Cardiac muscle cell (in vitro differentiated cells and primary cell): ENCODE measurements at places on chromosomes 4 and X. TPM values are rescaled to one million over a fixed set of nuclear protein-coding genes. Genes with fewer than 3 reads are reported as not detected.

Gene ADH1A
- not detected in 2 replicates for total RNA-seq

Gene ZXDA
- 7.4 and 10.1 TPM in 2 replicates for total RNA-seq

Gene SLC25A14
- total RNA-seq: 9.5 and 11.9 TPM in 2 replicates

Gene CSN1S1
- total RNA-seq: not detected in 2 replicates

Gene ASB5
- not detected in 2 replicates for total RNA-seq

Gene ABLIM2
- total RNA-seq: 5.8 and 7.4 TPM in 2 replicates

Gene GAGE2A
- total RNA-seq: not detected in 2 replicates

Gene PNMA3
- total RNA-seq: 8.3 and 19.7 TPM in 2 replicates

DNA sequence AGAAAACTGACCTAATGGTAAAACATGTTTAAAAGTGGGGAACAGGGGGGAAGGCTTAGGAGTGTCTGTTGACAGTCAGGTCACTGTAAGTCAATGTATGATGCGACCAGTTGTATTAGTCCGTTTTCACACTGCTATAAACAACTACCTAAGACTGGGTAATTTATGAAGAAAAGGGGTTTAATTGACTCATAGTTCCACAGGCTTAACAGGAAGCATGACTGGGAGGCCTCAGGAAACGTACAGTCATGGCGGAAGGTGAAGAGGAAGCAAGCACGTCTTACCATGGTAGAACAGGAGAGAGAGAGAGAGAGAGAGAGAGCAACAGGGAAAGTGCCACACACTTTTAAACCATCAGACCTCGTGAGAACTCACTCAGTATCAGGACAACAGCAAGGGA lies 13.0 kb upstream of the PLAC1 start:
- no peaks in the 10 kb centered on the region for H3K36me3 ChIP-seq
- no peak overlapping the region for H3K4me3 ChIP-seq
- no peak for DNase-seq
- H3K27ac ChIP-seq: no peak overlapping the region
- no peaks in the 10 kb centered on the region for H3K27me3 ChIP-seq

DNA sequence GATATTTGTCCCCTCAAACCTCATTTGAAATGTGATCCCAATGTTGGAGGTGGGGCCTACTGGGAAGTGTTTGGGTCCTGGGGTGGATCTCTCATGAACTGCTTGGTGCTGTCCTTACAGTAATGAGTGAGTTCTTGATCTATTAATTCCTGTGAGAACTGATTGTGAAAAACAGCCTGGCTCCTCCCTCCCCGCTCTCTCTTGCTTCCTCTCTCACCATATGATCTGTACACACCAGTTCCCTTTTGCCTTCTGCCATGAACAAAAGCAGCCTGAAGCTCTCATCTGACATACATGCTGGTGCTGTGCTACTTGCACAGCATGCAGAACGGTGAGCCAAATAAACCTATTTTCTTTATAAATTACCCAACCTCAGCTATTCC lies 11.2 kb upstream of the YIPF7 start:
- H3K27ac ChIP-seq: no peak overlapping the region
- no peak overlapping the region for H3K4me3 ChIP-seq
- no peak for DNase-seq
- H3K36me3 ChIP-seq: no peaks in the 10 kb centered on the region
- H3K27me3 ChIP-seq: no peaks in the 10 kb centered on the region
- H3K4me1 ChIP-seq: no peaks in the 10 kb centered on the region

DNA sequence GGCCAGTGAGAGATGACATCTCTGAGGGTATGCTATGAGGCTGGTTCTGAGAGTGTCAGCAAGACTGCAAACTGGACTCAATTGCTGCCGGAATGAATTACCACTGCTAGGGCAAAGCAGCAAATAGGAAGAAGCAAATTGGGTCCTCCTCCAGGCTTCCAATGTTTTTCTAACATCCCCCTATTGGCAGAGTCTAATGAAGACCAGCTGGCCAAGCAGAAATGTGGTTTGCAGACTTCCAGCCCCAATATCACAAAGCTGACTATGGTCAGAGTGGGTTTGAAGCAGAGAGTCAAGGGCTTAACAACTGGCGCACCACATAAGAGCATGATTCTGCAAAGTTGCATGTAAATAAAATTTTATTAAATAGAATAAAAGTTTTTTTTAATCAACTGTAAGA lies 225.4 kb upstream of the GLRA2 start:
- DNase-seq: no peak
- no peak overlapping the region for H3K27ac ChIP-seq
- no peaks in the 10 kb centered on the region for H3K36me3 ChIP-seq
- H3K4me3 ChIP-seq: no peak overlapping the region

- no peak overlapping the region for H3K27ac ChIP-seq
- H3K27me3 ChIP-seq: no peaks in the 10 kb centered on the region
- no peak for DNase-seq
- H3K4me3 ChIP-seq: no peak overlapping the region
These were observed 139.4 kb upstream of the OTUD4 start for GRCh38 chr4:145319751-145320150.

- DNase-seq: peak; percentile 22
- H3K4me1 ChIP-seq: no peaks in the 10 kb centered on the region
- peaks cover 6% of the 10 kb centered on the region for H3K36me3 ChIP-seq
These were observed 19.2 kb downstream of the PI4K2B start for GRCh38 chr4:25253071-25253445.

DNA sequence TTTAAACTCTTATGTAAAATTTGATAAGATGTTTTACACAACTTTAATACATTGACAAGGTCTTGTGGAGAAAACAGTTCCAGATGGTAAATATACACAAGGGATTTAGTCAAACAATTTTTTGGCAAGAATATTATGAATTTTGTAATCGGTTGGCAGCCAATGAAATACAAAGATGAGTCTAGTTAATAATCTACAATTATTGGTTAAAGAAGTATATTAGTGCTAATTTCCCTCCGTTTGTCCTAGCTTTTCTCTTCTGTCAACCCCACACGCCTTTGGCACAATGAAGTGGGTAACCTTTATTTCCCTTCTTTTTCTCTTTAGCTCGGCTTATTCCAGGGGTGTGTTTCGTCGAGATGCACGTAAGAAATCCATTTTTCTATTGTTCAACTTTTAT lies at the start of gene ALB:
Gene ALB, plus strand, starts transcription at position 246 of the 400 bp plus-strand sequence. Its CDS starts 41 bp downstream, at position 287.
- H3K4me1 ChIP-seq: no peaks in the 10 kb centered on the region
- no peaks in the 10 kb centered on the region for H3K27me3 ChIP-seq
- H3K36me3 ChIP-seq: no peaks in the 10 kb centered on the region
- H3K27ac ChIP-seq: no peak within 1 kb of the TSS

- H3K4me1 ChIP-seq: peaks cover 19% of the 10 kb centered on the region
- peak overlapping the region; percentile 91 for H3K27ac ChIP-seq
- peak; percentile 52 for DNase-seq
- H3K4me3 ChIP-seq: no peak overlapping the region
These were observed 354.1 kb downstream of the CHIC1 start for GRCh38 chrX:73916931-73917667.

DNA sequence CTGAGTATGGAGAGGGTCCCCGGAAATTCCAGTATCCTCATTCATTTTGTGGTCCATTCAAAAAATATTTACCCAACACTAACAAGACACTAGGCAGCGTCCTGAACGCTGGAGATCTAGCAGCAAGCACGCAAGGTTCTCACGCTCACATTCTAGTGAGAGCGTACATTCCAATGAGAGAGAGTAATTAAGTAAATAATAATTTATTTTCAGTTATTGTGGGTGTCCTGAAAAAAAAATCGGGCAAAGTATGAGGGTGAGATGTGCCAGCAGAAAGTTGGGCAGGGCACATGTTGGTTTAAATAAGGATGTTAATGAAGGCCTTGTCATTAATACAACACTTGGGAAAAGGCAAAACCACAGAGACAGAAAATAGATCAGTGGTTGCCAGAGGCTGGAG lies 4.0 kb upstream of the TMEM156 start:
- no peaks in the 10 kb centered on the region for H3K36me3 ChIP-seq
- no peak overlapping the region for H3K27ac ChIP-seq
- no peak for DNase-seq
- H3K4me3 ChIP-seq: no peak overlapping the region
- H3K4me1 ChIP-seq: no peaks in the 10 kb centered on the region
- H3K27me3 ChIP-seq: no peaks in the 10 kb centered on the region

DNA sequence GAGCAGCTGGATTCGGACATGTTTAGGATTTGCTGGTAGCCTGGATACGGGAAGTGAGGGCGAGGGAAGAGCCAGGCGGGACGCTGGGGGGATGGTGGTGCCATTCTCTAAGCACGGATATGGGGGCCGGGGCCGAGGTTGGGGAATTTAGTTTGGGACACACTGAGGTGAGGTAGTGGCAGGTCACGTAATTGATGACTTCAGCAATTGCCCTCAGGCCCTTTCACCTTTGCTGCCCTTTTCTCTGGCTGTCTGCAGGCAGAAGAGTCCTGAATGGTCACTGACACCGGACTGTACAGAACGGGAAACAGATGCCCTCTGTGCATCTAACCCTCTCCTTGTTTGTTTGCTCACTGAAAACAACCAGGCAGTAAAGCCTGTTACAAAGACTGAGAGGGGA lies 16.9 kb upstream of the HMGB3 start:
- H3K4me3 ChIP-seq: no peak overlapping the region
- H3K36me3 ChIP-seq: no peaks in the 10 kb centered on the region
- DNase-seq: no peak
- H3K4me1 ChIP-seq: no peaks in the 10 kb centered on the region

DNA sequence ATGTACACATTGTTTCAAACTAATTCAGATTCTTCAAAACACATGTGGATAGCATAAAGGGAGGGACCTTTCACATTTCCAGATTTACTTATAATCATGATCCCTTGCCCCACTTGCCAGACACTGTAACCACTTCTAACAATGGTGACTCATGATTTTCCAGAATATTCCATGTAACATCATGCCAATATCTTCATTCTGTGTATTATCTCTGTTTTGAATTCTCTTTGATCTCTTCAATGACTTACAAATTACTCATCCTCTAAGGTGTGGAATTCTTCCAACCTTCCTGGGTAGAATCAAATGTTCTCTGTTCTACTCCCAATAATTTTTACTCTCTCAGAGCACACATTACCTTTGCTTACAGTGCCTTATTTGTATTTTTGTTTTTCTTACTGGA lies 517.1 kb downstream of the PCDH7 start:
- H3K27ac ChIP-seq: no peak overlapping the region
- no peaks in the 10 kb centered on the region for H3K4me1 ChIP-seq
- no peak for DNase-seq
- no peak overlapping the region for H3K4me3 ChIP-seq

DNA sequence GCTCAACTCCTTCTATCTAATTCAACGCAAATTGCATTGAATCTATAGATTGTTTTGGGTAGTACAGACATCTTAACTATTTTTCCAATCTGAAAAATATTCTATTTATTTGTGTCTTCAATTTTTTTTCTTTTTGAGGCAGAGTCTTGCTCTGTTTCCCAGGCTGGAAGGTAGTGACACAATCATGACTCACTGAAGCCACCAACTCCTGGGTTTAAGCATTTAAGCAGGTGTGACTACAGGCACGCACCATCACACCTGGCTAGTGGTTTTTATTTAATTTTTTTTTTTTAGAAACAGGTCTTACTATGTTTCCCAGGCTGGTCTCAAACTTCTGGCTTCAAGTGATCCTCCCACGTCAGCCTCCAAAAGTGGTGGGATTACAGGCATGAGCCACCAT lies 98.3 kb downstream of the GK start:
- DNase-seq: no peak
- no peaks in the 10 kb centered on the region for H3K27me3 ChIP-seq
- no peak overlapping the region for H3K4me3 ChIP-seq
- no peaks in the 10 kb centered on the region for H3K36me3 ChIP-seq
- H3K27ac ChIP-seq: no peak overlapping the region

- no peak for DNase-seq
- H3K4me3 ChIP-seq: no peak overlapping the region
- no peaks in the 10 kb centered on the region for H3K36me3 ChIP-seq
These were observed 10.2 kb upstream of the SFRP2 start for GRCh38 chr4:153798901-153799693.

DNA sequence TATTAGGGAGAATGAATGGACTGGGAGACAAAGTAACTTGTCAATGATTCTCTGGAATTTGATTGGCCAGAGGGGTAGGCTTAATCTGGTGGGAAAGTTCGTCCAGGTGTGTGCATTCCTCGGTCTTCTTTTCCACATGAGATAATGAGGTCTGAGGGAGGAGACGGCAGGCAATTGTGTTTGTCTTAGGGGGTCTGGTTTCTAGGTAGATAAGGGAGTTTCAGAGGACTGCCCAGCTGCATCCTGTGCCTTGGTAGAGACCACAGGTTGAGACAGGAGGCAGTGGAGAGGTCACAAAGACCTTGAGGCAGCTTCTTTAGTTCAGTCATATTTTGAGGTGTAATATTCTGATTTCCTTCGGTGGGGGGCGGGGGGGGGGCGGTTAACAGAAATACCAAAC lies 4.3 kb downstream of the MGST2 start:
- no peak overlapping the region for H3K27ac ChIP-seq
- H3K4me1 ChIP-seq: peaks cover 28% of the 10 kb centered on the region
- DNase-seq: no peak
- no peaks in the 10 kb centered on the region for H3K27me3 ChIP-seq
- H3K4me3 ChIP-seq: no peak overlapping the region

- H3K4me3 ChIP-seq: no peak overlapping the region
- no peaks in the 10 kb centered on the region for H3K4me1 ChIP-seq
- H3K27ac ChIP-seq: no peak overlapping the region
- DNase-seq: peak; percentile 88
- no peaks in the 10 kb centered on the region for H3K36me3 ChIP-seq
- H3K27me3 ChIP-seq: no peaks in the 10 kb centered on the region
These were observed 17.7 kb downstream of the IL15 start for GRCh38 chr4:141654098-141654497.

DNA sequence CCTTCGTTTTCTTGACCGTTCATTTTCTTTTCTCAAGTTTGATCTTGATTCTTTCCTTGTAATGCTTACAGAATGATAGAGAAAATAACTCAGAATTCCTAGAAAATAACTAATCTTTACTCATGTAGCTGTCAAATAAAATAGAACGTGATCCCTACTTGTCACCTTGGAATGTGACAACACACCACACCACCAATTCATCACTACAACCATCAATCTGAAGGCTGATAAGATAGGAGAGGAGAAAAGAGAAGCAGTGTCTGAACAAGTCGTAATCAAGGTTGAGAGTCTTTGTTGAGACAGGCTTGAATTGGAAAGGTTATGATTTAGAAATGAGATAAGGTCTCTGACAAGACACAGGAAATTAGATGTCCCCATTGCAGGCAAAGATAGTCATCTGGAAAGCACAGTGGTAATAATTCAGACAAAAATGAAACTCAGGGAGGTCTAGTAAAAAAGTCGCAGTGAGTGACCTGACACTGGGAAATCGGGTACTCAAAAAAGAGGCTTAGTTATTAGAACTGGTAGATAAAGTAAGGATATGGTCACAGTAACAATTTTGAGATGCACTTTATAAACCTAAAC lies 456.2 kb downstream of the FAT4 start:
- no peak for DNase-seq
- H3K27me3 ChIP-seq: no peaks in the 10 kb centered on the region
- no peak overlapping the region for H3K4me3 ChIP-seq
- no peak overlapping the region for H3K27ac ChIP-seq
- H3K4me1 ChIP-seq: peaks cover 5% of the 10 kb centered on the region

GRCh38 chr4:182492423-182492822 lies 249.2 kb downstream of the TENM3 start:
- H3K4me3 ChIP-seq: no peak overlapping the region
- peaks cover 5% of the 10 kb centered on the region for H3K4me1 ChIP-seq
- no peaks in the 10 kb centered on the region for H3K36me3 ChIP-seq
- no peak overlapping the region for H3K27ac ChIP-seq

GRCh38 chrX:80316526-80316925 lies 103.7 kb upstream of the TENT5D start:
- H3K27me3 ChIP-seq: no peaks in the 10 kb centered on the region
- no peaks in the 10 kb centered on the region for H3K4me1 ChIP-seq
- no peak for DNase-seq
- H3K27ac ChIP-seq: no peak overlapping the region
- no peak overlapping the region for H3K4me3 ChIP-seq
